Activated T-cell treated with anti-CD3 and anti-CD28 coated beads, Interleukin-2, amount 50 U/mL, for 48 hours (primary cell): ENCODE measurements at places on chromosomes 1 and 21.

- no peak for DNase-seq
These were observed 11.8 kb upstream of the PIGM start for GRCh38 chr1:160043543-160043942.

- DNase-seq: no peak
These were observed 71.3 kb downstream of the ATP5PO start for GRCh38 chr21:33844104-33844889.

DNA sequence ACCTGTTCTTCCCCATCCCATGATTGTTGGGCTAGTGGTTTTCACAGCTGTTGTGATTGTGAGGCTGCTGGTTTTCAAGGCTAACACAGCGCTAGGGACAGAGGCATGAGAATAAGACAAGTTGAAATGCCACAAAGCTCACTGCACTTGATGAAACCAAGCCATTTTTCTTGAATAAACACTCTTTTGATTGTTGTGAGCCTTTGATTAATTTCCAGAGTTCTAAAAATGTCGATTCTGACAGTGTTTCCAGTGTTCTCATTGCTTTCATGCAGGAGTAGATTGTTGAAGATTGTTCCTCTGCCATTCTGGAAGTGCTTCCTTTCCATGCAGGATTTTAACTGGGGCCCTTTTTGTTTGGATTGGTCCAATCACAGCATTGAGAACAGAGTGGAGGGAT, 134.9 kb upstream of the GRIK3 start:
- no peak for DNase-seq

- no peak for DNase-seq
These were observed 28.1 kb downstream of the TMEM50B start for GRCh38 chr21:33451634-33452071.

DNA sequence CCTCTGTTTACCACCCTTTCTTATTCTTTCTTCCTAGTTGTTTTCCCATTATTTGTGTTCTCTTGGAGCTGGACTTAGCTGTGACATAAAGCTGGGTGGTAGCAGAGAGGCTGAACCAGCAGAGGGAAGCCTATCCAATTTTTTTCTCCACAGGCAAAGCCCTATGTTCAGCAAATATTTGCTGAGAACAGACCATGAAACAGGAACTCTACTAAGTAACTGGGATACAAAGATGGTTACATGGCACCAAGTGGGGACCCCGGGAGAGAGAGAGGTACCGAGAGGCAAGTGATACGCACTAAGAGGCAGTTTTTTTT, 6.6 kb downstream of the CFAP141 start:
- no peak for DNase-seq

DNA sequence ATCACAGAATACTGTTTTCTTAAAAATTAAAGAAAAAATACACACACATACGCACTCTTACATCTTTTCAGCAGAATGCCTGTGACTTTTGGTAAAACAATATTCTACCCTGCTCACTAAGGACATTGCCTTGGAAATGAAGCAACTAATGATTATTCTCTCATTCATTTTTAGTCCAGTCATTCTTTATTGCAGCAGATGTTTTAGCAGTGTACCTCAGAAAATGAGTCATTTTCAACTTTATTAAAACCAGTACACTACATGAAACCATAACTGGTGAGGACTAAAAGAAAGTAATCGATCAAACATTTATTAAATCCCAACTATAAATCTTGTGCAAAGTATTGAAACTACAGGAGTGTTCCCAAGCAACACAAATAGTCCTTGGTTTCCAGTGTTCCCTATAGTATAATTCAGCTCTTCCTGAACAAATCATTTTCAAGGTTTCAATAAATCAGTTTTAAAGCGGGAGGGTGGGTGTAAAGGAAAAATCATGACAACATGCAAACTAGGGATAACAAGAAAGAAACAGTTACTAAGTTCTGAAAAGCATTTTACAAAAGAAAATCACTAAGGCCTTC, 114.2 kb downstream of the ADGRL4 start:
- DNase-seq: no peak

- DNase-seq: no peak
These were observed 16.4 kb upstream of the TNFRSF8 start for GRCh38 chr1:12046749-12047119.

- no peak for DNase-seq
These were observed 41.2 kb downstream of the ZBTB8OS start for GRCh38 chr1:32609180-32609579.

DNA sequence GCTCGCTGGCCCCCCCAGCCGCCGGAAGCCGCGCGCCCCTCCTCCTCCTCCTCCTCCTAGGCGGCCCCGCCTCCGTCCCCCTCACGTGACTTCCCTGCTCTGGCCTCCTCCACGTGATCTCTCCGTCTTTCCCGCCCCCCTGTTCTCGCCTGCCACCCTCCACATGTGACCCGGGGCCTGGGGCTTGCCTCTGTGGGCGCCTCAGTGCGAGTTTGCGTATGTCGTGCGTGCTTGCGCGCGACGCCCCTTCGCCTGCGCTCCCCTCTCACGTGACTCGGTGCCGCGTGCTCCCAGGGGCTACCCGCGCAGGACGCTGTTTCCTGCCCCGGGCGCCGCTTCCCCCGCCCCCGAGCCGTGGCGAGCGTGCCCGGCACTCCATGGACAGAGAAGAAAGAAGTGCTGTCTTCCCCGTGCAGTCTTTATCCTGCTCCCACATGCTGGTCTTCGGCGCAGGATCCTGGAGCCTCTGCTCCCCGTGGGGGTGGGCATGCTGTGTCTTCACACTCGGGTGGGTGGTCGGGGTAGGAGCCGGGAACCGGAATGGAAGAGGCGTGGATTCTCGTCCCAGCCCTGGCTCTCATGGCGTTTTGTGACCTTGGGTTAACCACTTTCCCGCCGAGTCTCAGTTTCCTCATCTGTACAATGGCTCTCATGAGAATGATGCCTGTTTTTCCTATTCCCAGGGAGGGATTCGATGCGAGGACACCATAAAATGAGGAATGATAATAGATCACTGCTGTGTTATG, 431 bp upstream of the UBE2Q1 start:
- peak; percentile 98 for DNase-seq

DNA sequence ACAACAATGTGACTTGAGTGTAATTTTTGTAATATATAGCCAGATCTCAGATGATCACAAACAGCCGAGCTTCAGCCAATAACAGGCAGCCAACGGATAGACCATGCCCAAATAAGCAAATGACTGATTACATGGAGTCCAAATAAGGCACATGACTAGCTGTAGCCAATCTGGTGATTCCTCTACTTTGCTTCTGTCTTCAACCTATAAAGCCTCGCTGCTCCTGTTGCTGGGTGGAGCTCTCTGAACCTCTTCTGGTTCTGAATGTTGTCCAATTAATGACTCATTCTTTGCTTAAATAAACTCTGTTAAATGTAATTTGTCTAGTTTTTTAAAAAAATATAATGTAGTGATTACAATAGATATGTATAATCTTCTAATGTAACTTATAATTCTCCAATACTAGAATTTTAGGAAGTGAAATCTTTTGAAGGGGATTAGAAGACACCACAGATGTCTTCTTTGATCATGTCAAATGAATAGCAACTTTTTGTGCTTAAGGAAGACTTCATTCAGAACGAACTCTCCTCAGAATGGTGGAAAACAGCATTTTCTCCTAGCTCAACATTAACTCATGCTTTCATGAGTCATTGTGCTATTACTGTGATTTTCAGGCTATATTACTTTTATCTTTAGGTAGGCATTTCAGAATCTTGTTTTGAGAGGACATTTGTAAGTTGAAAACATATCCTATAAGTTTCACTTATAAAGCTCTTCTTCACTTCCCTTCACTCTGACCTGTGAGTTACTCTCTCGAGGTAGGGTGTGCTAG, 857.8 kb upstream of the B3GALT2 start:
- no peak for DNase-seq

GRCh38 chr1:51729824-51730301, 113.0 kb downstream of the OSBPL9 start:
- no peak for DNase-seq

DNA sequence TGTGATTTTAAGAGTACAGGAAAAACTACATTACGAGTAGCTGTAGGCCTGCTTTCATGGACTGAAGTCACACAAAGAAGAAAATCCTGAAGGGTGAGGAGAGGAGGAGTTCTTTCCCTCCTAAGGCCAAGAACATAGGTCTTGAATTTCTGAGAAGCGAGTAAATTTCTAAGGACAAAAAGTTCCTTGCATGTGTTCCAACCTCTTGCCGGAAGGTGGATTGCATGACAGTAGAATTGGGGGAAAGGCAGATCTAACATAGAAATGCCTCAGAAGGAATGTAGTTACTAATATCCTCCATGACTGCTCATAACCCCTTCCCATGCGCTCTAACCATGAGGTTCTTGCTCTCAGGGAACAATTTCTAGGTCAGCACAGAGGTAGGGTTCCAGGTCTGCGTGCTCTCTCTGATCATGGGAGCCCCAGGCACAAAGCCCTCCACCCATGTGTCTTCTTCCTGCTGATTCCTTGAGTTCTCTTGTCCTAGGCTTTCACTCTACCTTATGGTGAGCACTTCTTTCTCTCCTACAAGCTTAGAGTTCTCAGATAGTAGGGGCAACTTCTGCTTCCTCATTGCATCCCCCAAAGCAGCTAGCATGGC, 13.7 kb downstream of the CD2 start:
- DNase-seq: peak; percentile 53

GRCh38 chr1:46288485-46289133, 14.8 kb downstream of the LRRC41 start:
- no peak for DNase-seq

GRCh38 chr1:54813485-54814125, 12.5 kb upstream of the TTC22 start:
- peak; percentile 10 for DNase-seq

- no peak for DNase-seq
These were observed 31.6 kb upstream of the ABCB10 start for GRCh38 chr1:229590119-229590518.

DNA sequence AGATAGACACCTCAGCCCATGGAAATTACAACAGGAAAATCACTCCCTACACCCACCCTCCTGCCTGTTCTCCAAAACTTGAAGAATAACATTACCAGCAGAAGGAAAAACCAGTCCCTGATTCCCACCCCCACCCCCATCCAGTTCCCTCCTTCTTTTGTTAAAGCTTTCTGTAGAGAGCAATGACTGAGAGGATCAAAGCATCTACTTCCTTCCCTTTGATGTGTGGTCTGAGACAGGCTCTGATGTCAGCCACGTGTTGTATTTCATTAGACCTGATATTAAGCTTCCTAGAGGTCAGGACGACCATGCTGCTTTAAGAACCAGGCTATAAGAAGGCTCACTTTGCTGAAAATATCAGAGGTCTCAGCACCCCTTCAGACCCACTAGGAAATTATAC, 73.9 kb upstream of the HAO2 start:
- no peak for DNase-seq

GRCh38 chr1:9291914-9292360, 757 bp upstream of the SPSB1 start:
- DNase-seq: no peak

DNA sequence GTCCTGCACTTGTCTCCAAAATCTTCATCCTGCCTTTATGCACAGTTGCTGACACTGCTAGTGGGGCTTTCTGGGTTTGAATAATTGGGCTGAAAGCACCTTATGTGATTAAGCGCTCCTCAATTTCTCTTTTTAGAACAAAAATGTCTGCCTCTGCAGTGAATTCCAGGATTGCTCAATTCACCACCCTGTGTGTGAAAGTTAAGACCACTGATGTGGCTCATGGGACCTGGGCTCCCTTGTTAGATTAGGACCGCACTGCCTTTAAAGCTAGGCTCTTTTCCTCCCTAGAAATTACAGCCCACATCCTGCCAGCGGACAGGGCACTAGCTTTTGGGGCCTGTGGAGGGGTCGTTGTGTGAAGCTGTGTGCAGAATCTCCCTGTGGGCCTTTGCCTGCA, 18.8 kb downstream of the KIAA1614 start:
- DNase-seq: no peak

GRCh38 chr1:155640367-155640766, 30.3 kb downstream of the MSTO1 start:
- DNase-seq: no peak

GRCh38 chr1:190908691-190909090, 431.0 kb upstream of the BRINP3 start:
- DNase-seq: no peak

DNA sequence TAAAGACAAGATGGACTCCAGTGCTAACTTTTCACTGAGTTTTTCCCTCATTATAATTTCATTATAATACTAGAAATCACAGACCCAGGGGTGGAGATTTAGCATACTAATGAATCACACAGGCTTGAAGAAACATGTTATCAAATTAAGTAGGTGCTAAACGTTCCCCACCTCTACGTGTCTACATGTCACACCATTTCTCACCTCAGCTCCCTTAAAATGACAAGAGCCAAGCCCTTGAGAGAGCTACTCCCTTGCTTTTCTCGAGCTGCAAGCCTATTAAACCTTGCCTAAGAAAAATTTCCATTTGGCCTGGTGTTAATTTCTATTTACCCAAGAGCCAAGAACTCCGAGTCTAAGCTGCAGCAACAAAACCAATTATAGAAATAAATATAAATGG, 396.3 kb upstream of the NEGR1 start:
- DNase-seq: no peak

GRCh38 chr1:245512980-245513578, 358.3 kb downstream of the KIF26B start:
- no peak for DNase-seq

- DNase-seq: no peak
These were observed 107.0 kb downstream of the NAV1 start for GRCh38 chr1:201645956-201646355.

- no peak for DNase-seq
These were observed 5.3 kb downstream of the TNFRSF14 start for GRCh38 chr1:2561446-2561845.

DNA sequence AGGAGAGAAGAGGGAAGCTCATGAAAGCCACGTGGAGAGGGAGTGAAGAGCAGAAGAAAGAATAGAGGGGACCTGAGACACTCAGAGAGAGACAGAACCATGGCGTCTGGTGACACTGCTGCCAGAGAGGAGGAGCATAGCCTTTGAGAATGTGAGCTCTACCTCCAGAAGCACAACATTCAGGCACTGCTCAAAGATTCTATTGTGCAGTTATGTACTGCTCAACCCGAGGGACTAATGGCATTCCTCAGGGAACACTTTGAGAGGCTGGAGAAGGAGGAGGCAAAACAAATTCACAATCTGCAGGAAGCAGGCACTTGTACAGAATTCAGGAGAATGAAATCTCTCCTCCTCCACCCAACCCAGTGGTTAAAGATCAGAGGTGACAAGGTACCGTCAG, 45.1 kb downstream of the BTBD8 start:
- no peak for DNase-seq

DNA sequence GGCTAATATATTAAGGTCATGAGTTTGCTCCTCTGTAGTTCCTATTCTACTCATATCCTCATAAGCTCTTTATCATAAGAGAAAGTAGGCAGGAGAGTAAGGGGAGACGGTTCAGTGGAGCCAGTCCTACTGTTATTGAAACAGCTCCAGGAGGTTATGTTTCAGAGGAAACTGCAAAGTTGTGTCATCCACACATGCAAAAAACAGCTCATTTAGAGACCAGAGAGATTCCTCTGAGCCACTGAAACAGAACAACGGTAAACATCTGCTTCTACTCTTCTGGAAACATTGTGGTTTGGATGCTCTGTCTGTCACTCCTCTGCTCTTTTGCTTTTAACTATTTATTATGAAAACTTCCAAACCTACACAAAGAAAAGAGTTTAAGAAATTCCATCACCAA, 66.3 kb upstream of the PPP2R5A start:
- no peak for DNase-seq
